NCI-H524 treated with DMSO at 0.1 percent for 48 hours (cell line): ENCODE measurements at places on chromosomes 13 and 19.

DNA sequence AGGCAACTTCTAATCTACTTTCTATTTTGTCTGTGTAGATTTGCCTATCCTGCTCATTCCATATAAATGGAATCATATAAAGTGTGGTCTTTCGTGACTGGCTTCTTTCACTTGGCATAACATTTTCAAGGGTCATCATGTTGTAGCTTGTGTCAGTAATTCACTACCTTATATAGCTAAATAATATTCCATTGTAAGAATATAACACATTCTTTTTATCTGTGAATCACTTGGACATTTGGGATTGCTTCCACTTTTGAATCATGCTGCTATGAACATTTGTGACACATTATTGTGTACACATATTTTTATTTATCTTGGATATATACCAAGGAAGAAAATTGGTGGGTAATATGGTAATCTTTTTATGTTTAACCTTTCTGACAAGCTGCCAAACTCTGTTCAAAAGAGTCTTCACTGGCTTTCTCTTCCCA, 89.0 kb upstream of the CSNK1A1L start:
- DNase-seq = no peak

DNA sequence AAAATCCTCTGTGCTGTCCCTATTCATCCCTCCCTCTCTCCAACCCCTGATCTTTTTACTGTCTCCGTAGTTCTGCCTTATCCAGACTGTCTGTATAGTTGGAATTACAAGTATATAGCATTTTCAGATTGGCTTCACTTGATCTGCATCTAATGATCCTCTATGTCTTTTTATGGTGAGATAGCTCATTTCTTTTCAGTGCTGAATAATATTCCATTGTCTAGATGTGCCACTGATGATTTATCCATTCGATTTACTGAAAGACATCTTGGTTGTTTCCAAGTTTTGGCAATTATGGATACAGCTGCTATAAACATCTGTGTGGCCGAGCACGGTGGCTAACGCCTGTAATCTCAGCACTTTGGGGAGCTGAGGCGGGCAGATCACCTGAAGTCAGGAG, 19.1 kb downstream of the IRGC start:
- no peak for DNase-seq

- no peak for DNase-seq
Measured at GRCh38 chr13:91773591-91774227, 375.3 kb downstream of the GPC5 start.

DNA sequence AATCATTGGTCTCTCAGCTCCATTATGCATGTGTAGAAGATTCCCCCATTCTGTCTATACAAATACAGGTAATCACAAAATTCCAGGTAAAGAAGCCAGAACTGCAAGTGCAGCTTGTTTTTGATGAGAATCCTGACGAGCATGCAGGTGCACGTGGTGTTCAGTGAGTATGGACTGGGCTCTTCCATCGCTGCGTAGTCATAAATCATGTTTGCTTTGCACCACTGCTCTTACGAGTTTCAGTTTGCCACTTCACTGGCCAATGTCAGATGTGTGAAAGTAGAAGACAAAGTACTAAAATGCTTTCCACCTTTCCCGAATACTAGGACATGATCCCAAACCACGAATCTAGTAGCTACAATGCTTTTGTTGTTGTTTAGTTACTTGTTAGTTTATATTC, 390.7 kb downstream of the LIG4 start:
- no peak for DNase-seq

DNA sequence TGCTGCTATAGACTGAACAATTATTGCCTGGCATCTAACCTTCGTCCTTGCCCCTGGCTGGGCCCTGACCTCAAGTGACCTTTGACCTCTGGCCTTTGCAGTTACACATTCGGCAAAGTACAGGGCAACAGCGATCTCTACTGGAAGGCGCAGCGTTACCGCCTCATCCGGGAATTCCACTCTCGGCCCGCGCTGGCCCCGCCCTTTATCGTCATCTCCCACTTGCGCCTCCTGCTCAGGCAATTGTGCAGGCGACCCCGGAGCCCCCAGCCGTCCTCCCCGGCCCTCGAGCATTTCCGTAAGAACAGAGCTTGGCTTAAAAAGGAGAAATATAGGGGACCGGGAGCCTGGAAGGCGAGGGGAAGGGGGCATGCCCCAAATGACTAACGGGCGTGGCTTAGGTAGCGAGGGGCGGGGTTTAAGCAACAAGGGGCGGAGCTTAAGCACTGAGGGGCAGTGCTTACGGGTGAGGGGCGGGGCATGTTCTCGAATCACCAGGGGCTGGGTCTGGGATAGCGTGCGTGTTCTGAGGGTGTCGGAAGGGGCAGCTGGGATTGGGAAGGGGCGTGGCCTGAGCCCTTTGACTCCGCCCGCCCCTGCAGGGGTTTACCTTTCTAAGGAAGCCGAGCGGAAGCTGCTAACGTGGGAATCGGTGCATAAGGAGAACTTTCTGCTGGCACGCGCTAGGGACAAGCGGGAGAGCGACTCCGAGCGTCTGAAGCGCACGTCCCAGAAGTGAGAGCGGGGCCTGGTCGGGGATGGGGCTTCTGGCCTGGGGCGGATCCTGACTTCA, 52.7 kb downstream of the TRPM4 start:
- DNase-seq = no peak

GRCh38 chr13:37085606-37086005, 19.9 kb downstream of the CSNK1A1L start:
- no peak for DNase-seq

- no peak for DNase-seq
Measured at GRCh38 chr19:18832306-18833140, 764 bp downstream of the UPF1 start.

- DNase-seq = no peak
Measured at GRCh38 chr19:55529636-55530234, 7.2 kb downstream of the SBK2 start.

DNA sequence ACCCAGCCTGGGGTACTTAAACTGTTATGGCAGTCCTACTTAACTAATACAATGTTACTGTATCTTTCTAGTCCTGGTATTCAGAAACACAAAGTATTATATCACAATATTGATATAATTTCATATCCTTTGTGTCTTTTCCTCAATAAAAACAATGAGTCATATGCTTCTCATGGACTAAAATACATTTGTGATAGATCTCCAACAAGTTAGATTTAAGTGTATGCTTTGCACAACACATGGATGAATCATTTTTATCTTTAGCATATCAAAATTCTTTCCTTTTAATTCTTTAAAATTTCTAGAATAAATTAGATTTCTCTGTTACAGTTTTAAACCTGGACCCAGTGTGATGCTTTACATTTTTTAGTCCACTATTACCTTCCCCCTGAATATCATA, 1357.8 kb upstream of the ATXN8OS start:
- DNase-seq = no peak

DNA sequence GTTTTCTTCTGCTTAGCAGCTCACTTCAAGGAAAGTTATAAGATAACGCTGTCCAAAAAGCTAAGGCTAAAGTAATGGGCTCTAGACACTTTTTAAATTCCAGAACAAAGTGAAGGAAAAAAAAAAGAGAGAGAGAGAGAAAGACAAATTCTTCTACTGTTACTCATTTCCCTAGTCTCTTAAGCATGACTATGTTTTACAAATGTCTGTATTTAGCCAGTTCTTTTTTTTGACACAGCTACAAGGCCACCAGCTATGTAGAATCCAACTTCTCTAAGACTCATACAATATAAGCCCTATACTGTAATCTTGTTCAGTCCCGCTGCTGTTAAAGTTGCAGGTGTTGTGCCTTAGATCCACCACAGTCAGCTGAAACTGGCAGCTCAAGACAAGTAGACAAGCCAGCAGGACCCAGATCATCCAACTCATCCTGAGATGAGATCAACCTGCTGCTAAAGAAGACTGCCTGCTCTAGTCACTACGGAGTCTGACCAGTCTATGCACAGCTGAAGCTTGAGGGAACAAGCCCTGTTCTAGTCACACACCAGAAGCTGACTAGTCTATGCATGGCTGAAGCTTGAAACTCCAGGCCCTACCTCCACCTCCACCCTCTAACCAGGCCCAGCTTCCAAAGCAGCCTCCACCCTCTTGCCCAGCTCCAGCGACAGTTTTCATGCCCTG, 10.3 kb upstream of the ZNF83 start:
- no peak for DNase-seq

GRCh38 chr13:106911627-106912026, 343.7 kb upstream of the ARGLU1 start:
- no peak for DNase-seq

- DNase-seq = no peak
Measured at GRCh38 chr13:45398877-45399276, 19.3 kb downstream of the SLC25A30 start.

GRCh38 chr13:113358653-113359190, 5.2 kb downstream of the GRTP1 start:
- no peak for DNase-seq

GRCh38 chr19:7874076-7874896, at the start of gene PRR36:
TSS of gene PRR36 (minus strand) at chr19:7874390. CDS start at chr19:7873689, 701 bp downstream.
- DNase-seq = peak; percentile 31

DNA sequence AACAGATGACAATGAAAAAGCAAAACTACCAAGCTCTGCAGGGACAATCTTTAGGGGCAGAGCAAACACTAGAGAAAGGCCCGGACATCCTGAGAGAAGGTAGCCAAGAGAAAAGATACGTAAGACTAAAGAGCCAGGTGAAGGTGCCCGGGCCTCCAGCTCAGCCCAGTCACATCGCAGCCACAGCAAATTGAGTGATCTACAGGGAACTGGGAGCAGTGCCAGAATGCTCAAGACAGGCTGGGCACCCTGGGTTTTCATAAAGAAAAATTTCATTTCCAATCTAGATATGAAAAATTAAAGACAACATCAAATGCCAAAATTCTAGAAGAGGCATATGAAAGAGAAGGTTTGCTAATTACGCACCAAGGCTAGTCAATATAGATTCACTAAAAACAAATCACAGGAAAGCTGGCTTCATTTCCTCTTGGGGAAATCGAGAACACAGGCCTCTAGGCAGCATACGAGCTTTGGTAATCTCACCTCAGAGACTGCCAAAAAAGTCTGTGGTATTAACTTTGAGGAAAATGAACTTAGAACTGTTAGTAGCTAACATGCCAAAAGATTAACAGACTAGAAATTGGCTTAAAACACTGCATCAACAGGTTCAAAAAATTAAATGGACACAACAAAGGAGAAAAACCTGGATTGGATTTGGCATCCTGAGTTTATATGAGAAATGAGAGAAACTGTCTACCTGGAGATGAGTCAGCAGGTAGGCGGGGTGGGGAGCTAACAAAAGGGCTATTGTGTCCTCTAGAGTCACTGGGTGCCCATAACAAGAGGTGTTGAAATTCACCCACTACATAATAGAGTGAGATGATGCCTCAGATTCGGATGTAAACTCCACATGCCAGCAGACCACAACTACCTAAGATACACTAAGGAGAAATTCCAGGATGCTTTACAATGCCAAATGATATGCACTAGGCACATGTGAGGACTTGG, 6.6 kb downstream of the ANKRD10 start:
- no peak for DNase-seq

DNA sequence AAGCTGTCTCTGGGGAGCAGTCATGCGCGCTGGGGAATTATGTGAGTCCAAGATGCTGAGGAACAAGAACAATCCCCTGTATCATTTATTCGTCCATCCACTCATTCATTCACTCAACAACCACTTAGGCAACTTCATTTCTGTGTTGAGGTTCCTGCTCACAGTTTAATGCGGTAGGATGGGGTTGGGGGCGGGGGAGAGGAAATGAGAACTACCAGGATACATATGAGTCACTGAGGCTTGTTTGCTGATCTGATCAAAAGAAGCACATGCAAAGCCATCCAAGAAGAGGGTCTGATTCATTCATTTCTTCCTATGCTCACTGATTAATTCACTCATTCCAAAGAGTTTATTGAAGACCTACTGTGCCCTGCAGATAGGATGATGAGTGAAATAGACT, 20.9 kb downstream of the ZNF536 start:
- DNase-seq = no peak

DNA sequence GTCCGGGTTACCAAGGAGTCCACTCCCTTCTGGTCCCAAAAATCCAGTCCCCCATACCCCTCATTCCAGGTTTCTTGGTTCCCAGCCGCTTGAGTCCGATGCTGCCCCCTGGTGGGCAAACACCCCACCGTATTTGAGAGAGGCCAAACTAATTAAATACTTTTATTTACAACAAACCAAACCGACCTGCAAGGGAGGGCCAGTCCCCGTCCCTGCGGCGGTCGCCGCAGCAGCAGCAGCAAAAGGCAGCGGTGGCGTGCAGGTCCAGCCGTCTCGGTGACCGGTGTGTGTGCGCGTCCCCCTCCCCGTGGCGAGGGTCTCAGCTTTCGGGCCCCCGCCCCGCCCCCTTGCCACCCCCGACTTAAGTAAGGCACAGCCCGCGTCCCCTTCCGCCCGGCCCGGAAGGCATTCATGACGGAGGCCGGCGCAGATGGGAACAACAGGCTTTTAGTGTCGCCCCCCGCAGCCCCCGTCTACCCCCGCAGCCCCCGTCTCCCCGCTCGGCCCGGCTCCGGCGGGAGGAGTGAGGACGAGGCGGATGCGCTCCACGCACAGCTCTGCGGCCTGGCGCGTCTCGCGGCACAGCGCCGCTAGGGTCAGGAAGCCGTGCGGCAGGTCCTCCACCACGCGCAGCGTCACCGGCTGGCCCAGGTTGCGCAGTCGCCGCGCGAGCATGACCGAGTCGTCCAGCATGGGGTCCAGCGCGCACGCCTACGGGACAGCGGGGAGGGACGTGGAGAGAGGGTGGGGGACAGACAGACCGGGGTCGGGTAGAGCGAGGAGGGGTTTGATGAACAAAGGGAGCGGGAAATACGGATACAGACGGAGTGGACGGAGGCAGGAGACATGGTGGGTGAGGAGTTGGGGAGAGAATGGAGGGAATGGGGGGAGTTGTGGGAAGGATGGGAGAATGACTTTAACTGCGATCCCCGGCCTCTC, 11.5 kb upstream of the CNFN start:
- peak; percentile 37 for DNase-seq

- no peak for DNase-seq
Measured at GRCh38 chr13:98835156-98835555, 82.7 kb upstream of the SLC15A1 start.

- no peak for DNase-seq
Measured at GRCh38 chr13:81172603-81173002, 831.7 kb upstream of the SPRY2 start.

DNA sequence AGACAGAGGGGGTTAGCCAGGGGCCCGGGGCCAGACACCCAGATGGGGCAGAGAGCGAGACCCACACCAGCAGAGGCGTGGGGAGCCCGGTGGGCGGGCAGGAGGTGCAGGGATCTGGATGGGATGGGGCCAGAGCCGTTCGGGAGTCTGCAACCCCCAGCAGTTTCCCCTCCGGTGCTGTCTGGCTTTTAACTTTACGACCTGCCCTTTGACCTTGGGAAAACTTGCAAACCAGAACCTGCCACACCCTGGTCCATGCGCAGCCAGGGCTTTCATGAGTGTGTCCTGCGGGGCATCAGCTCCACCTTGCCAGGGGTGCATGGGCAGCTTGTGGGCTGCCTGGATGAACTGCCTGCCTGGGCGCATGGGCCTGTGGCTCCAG, 9.8 kb downstream of the JOSD2 start:
- DNase-seq = no peak

DNA sequence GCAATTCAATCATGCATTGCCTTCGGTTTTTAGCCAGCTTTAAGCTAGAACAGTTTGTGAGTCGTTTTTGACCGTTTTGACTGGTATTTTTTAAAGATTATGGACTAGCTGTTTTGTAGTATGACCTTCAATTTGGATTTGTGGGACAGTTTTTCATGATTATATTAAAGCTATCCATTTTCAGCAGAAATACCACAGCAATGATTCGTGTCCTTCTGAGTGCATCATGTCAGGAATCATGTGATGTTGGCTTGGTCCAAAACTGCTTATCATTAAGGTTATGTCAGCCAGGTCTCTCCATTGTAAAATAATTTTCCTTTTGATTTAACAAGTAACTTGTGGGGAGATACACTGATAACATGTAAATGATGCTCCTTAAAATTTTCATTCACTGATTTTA, 229.0 kb downstream of the POSTN start:
- DNase-seq = no peak

GRCh38 chr19:40174092-40174491, 17.1 kb upstream of the MAP3K10 start:
- DNase-seq = no peak
